ENCODE measurements at places on chromosomes 6 and 20.

DNA sequence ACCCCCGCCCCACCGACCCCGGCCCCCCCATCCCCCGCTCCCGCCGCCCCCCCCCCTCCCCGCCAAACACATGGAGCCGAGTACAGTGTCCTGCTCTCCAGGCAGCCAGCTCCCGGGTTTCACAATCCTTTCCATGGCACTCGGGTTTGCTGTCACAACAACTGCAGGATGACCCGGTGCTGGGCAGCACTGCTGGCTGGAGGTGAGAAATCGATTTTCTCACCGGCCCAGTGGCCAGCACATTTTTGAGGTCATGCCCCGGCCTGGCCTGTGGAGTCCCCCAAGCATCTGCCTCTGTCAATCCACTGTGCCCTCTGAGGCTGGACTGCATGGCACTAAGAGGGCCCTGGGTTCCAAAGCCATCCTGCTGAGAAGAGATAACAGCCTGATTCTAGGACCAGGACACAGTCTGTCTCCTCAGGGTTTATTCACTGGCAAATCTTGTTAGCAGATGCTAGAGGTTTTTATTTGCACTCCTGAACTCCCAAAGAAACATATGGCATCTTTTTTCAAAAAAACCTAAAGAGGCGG lies 129.5 kb downstream of the NFATC2 start:
- no peak for DNase-seq

DNA sequence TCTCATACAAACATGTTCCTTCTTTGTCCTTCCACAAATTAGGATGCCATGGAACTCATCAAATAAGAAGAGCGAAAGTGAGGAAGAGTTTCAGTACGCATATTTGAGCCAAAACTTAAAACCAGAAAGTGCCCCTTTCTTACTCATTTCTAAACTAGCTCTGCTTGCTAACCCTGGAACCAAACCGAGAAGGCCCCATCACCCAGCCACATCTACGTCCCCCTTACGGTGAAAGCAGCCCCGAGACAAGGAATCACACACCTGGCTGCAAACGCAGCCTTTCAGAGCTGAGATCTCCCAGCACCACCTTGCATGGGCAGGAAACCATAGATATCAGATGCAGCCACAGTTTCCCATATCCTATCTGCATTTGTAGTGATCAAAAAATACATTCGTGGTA lies 28.5 kb downstream of the TRERF1 start:
- DNase-seq = no peak

DNA sequence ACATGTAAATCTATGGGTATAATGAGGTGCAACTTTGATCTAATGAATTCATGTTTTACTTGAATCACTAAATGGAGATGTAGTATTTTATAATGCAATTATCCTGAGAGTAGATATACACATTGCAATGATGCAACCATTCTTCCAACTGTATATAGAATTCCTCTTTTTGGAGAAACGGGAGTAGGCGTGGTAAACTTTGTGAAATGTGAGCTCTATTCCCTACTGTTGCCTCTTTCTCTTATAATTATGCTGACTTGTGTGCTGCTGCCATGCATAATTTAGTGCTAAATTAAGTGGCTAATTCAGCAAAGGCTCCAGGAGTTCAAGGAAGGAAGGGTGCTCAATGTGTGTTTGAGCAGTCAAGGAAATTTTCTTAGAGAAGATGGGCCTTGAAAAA lies 116.6 kb upstream of the SLC35B3 start:
- no peak for DNase-seq

- no peak for DNase-seq
Observed at GRCh38 chr6:105326216-105326615, 76.7 kb downstream of the PREP start.

GRCh38 chr6:168315596-168315995 lies 4.0 kb downstream of the DACT2 start:
- peak; percentile 15 for DNase-seq

GRCh38 chr6:137866200-137866913 lies 702 bp upstream of the TNFAIP3 start:
- no peak for DNase-seq

DNA sequence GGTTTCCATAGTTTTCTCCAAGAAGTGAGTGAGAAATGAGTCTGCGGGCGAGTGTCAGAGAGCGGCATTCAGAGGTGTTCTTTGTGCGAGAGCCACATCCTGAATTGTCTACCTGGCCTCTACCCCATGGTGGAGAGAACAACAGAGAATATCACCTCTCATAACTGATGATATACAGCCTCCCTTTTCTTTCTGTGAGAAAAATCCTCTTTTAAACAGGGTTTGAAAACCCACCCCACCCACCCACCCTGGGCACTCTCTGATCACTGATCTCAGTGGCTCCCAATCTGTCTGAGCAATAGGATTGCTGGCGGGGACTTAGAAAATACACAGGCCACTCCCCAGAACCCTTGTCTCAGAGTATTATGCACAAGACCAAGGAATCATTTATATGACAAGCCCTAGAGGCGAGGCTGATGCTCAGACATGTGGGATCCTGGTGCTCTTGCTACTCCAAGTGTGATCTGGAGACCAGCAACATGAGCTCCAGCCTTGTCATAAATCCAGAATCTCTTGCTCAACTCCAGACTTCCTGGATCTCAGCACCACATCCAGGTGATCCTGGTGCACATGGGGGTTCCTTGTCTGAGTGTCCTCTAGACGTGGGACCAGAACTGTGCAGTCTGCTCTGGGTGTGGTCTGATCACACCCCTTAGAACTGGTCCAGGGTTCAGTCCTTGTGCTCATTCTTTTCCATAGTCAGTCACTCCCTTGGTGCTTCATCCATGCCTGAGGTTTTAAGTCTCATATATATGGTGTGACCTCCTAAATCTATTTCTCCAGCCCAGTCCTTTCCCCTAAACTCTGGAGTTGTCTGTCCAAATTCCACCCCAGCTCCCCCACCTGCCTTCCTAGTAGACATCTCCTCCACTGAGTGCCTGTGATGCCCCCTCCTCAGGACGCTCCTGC lies 5.3 kb downstream of the HLA-B start:
- peak; percentile 14 for DNase-seq

- no peak for DNase-seq
Observed at GRCh38 chr6:51542475-51542874, 544.9 kb downstream of the PKHD1 start.

GRCh38 chr6:43856005-43856765 lies 86.2 kb downstream of the VEGFA start:
- no peak for DNase-seq

DNA sequence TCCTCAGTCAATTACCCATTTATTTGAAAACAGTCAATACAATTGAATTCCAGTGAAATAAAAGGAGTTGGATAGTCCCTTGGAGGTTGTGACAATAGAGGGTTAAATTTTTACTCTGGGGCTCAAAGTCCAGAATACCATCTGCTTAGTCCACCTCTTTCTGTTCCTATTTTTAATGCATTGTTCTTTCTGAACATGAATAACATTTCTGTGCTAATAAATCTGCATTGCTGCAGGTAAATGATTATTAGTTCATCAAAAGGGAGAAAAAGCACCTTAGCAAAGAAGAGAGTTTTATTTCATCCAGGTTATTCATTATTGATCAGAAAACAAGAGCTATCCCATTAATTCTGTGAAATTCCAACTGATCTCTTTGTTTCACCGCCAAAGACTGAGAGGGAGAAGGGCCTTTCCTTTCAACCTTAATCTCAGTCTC lies 166.1 kb upstream of the OLIG3 start:
- no peak for DNase-seq

GRCh38 chr20:16777126-16777525 lies 29.0 kb downstream of the OTOR start:
- no peak for DNase-seq

GRCh38 chr20:40019510-40019909 lies 669.5 kb downstream of the MAFB start:
- no peak for DNase-seq

DNA sequence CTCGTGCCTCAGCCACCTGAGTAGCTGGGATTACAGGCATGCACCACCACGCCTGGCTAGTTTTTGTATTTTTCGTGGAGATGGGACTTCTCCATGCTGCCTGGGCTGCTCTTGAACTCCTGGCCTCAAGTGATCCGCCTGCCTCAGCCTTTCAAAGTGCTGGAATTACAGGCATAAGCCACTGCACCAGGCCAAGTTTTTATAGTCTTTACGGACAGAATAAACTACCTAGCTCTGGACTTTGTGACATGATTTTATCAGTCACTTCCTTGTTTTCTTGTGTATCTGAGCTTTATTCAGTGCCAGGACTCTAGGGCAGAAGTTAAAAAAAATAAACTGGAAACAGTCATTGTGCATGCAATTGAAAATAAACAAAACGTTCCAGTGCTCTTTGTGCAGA lies 46.7 kb upstream of the RALGAPA2 start:
- no peak for DNase-seq

DNA sequence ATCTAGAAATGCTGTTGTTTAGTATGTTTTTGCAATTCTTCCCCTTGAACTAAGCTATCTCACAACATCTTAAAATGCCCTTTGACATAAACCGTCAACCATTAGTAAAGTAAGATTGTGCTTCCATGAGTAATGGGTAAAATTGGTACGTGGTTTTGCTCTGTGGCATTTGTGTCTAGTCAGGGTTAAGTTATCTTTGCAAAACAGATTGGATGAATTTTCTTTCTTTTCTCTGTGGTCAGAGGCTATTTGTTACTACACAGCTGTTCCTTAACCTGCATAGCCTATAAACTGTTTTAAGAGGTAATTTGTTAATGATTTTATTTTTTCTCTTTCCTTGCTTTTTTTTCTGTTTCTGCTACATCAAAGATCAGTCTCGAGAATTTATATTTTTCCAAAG lies 75.4 kb downstream of the RPP40 start:
- no peak for DNase-seq

Measured in stimulated activated effector memory CD8-positive, alpha-beta T cell treated with anti-CD3 and anti-CD28 coated beads, Interleukin-12 subunit alpha, Interleukin-12 subunit beta, amount 100 ng/mL, for 72 hours (primary cell).